ENCODE measurements at places on chromosomes 7 and 10.

GRCh38 chr7:27933671-27934565 is 194.0 kb downstream of the TAX1BP1 start:
- DNase-seq = no peak

GRCh38 chr10:3635211-3635671 is 149.8 kb downstream of the KLF6 start:
- no peak for DNase-seq

DNA sequence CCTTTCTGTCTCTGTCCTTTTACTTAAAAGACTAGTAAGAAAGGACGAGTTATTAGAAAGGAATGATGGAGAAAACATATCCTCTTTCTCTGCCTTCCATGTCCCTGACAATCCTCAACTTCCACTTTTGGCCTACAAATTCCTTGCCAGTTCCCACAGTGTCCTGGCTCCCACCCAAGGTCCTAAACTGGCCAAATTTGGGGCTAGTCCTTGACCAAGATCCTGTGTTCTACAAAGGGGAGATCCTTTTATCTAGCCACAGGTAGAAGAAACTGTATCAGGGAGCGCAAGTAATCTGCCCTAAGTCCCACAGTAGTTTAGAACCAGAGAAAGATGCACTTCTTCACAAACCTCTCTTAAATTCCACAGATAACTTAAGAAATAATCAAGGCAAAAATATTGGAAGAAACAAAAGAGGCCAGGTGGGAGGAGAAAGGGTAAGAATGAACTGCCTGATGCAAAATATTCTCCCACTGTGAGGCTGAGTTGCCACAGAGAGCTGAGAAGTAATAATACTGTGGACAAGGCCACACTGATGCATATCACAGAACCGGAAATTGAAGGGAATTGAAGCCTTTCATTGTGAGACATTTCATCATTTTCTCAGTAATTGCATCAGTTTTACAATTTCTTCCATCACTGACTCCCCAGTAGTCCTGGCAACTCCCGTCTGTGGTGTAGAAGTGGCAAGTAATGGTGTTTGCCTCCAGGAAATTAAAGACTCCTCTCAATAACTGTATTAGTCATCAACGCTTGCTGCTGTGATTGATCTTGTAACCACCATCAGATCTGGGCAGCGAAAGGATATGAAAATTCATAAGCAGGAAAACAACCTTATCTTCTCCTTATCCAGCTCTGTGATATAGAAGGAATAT is 47.2 kb downstream of the DNAJC12 start:
- no peak for DNase-seq

GRCh38 chr10:84208023-84208422 is 13.7 kb downstream of the CDHR1 start:
- no peak for DNase-seq

DNA sequence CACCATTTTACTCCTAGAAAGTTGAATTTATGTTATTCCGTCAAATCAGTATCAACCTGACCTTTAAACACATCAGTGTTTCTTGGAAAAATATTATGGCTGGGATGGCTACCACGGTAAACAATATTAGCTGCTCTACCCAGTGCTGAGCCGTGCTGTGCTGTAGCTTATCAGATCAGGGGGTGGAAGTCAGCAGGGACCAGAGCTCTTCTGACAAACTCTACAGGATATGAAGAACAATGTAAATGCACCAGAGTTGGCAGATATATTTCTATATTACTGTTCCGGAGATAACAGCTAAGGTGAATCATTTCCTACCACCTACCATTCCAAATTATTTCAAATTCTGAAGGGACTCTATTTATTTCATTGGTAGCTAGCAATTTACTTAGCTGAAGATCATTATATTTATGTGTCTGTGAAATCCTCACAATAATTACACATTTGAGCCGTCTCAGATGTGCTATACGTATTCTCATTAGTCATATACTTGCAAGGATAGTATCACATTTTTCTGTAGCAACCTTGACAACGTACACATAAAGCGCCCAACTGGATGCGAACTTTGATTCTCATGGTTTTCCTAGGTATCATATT is 76.5 kb downstream of the TEX36 start:
- DNase-seq = no peak

- DNase-seq = peak; percentile 9
Measured at GRCh38 chr7:115676080-115676479, 354.5 kb downstream of the TFEC start.
